ENCODE measurements at places on chromosomes 4 and X.

GRCh38 chr4:180798036-180798577 lies 1445.1 kb upstream of the TENM3 start:
- no peak for DNase-seq

DNA sequence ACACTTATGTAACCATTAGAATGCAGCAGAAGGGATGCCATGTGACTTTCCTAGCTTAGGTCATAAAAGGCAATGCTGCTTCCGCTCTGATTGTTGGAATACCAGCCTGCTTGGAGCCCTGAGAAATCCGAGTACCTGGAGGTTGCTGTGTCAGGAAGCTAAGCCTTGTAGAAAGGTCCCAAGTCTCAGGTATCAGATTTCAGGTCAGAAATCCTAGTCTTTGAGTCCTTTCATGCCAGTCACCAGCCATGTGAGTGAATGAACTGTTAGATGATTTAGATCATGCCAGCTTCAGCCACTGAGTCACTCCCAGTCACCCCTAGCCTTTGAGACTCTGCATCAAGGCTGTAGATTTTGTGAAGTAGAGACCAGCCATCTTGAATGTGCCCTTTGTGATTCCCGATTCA lies 23.5 kb downstream of the RAP1GDS1 start:
- DNase-seq = no peak

GRCh38 chr4:118760092-118760491 lies 74.9 kb downstream of the METTL14 start:
- no peak for DNase-seq

DNA sequence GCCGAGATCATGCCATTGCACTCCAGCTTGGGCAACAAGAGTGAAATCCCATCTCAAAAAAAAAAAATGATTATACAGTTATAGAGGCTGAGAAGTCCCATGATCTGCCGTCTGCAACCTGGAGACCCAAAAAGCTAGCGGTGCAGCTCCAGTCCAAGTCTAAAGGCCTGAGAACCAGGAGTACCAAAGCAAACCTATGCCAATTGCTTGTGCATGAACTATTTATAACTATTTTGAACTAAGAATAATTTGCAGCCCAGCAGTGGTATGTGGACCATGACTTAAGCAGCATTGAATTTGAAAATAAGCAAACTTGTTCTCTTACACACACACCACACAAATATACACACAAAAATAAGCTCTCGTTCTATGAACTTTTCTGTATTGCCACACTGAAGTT lies 51.8 kb downstream of the TASL start:
- no peak for DNase-seq

DNA sequence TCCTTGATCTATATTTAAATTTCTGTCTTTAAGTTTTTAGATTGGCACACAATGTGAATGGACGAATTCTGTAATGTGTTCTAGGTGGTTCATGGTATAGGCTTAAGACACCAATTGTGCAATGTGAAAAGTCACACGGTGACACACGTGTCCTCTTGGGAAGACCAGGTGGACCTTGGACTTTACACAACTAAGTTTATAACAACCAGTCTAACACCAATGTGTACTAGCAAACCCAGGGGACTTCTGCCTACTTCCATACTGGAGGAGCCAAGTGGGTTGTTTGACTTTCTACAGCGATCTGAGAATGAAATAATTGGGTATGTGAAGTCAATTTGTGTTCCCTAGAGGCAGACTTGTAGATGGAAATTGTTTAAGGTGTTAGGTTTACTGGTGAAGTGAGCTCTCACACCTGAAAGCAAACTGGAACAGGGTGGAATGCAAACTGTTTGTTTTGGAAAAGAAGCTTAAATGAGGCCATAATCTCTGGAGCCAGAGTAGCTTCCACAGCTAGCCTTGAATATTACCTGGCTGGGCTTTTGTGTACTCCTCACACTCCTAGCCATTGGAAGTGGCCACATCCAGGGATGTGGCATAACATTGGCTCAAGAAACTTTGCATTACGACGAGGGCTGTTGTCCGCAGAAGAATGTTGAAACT lies 45.9 kb upstream of the WDR1 start:
- no peak for DNase-seq

GRCh38 chr4:16289897-16290554 lies 63.8 kb upstream of the TAPT1 start:
- peak; percentile 21 for DNase-seq

GRCh38 chrX:129650821-129651510 lies 3.8 kb downstream of the APLN start:
- DNase-seq = no peak

GRCh38 chr4:152095701-152096070 lies 334.9 kb upstream of the GATB start:
- DNase-seq = no peak

DNA sequence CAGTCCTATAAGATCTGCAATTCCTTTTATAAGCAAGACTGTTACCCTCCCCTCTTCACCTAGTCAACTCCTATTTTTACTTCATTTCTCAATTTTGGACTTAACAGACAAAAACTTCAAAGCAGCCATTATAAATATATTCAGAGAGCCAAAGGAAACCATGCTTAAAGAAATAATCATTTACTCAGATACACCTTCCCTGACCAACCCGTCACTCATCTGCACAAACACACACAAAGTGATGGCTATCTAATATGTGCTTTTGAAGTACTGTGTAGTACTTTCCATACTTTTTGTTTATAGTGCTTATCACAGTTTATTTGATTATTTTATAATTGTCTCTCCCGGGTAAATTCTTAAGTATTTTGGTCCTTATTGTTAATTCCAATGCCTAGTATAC lies 117.2 kb downstream of the TBC1D19 start:
- no peak for DNase-seq

- no peak for DNase-seq
Measured at GRCh38 chr4:33407496-33407895, 2687.3 kb downstream of the PCDH7 start.

DNA sequence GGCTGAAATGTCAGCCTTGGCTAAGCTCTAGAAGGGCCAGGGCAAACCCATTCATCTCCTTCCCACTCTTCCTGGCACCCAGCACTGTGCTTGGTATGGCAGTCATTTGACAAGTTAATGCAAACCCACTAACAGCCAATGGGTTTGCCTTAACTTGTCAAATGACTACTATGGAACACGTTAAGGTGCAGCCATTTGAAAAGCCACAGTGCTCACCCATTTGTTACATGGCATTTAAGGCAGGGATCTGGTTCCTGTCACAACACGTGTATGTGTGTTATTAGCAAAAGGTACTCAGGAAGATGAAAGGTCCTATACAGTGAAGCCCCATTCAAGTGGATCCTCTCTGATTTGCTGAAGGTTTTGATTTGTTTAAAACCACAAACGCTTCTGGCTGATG lies 7.2 kb downstream of the CRMP1 start:
- DNase-seq = no peak

Measured in NCI-H1092 treated with DMSO at 0.1 percent for 48 hours (cell line).